Caki2 (cell line): ENCODE measurements at places on chromosomes 7 and 10. TPM values are rescaled to one million over a fixed set of nuclear protein-coding genes. Genes with fewer than 3 reads are reported as not detected.

The BMPER gene
- total RNA-seq = not detected in 2 replicates

The ARPC1A gene
- total RNA-seq = 125 and 179 TPM in 2 replicates

The GIMAP6 gene
- not detected in 2 replicates for total RNA-seq

The SPDYE11 gene
- total RNA-seq = not detected in 2 replicates

The LLCFC1 gene
- not detected in 2 replicates for total RNA-seq

The SPDYE2 gene
- not detected in 2 replicates for total RNA-seq

The SEMA3A gene
- total RNA-seq = 10.2 and 26.6 TPM in 2 replicates

The ZNF804B gene
- total RNA-seq = not detected in 2 replicates

GRCh38 chr7:23058408-23059096 lies 44.6 kb upstream of the HYCC1 start:
- no peak for DNase-seq

DNA sequence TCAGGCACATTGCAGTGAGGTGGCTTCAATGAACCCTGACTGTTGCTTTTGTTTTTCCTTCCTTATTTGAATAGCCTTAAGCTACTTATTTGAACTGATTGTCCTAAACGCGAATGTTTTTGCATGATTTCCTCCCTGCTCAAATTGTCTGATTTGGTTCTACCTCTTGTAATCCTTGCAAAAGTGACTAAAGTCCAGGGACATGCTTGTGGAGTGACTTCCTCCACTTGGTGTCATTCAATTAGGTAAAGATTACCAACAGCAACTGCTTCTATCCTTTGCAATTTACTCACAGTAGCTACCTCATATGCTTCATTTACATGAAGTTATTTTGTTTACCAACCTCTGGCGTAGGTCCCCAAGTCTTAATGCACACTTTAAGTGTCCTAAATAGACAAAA lies 295.9 kb upstream of the TMEM229A start:
- peak; percentile 4 for DNase-seq

DNA sequence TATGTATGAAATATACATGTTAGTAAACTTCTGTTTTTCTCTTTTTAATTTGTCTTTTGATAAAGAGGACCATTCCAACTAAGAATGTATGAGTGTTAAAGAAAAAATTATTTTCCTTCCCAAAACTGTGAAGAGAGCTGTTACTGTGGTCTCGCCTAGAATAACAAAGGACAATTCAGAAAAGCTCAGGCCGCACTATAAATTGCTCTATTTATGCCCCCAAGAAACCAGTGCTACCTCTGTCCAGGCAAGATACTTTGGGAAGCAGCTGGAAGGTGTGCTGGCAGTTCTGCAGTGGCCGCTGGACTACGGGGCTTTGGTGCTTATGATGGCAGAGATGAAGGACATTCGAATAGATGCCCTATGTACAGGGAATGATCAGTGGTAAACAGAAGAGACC lies 252.1 kb downstream of the DOCK4 start:
- no peak for DNase-seq

GRCh38 chr10:4546500-4546899 lies 279.5 kb upstream of the AKR1E2 start:
- DNase-seq = peak; percentile 85

DNA sequence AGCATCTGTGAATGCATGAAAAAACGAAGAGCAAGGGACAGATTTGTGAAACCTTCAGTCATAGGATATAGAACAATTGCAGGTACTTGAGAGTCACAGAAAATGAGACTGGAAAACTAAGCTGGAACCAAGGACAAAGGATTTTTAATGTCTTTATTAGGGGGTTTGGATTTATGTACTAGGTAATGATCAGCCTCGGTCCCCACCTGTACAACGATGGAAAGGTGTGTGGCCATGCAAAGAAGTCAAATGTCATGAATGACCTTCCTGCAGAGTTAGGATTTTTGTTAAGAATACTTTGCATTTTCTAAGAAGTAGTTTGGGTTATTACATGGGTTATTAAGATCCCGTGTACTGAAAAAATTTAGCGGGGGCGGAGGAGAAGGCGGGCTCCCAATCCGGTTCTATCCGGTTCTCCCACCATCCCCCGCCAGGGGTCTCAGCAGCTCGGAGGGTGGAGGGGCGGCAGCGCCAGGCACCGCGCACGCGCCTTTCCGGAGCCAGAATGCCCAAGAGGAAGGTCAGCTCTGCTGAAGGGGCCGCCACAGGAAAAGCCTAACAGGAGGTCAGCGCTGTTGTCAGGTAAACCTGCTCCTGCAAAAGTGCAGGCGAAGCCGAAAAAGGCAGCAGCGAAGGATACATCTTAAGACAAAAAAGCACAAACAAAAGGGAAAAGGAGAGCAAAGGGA lies 327.5 kb upstream of the PLXDC2 start:
- DNase-seq = no peak

- DNase-seq = no peak
Measured at GRCh38 chr10:75643405-75643804, 212.0 kb downstream of the LRMDA start.

GRCh38 chr10:130766071-130766470 lies 545.5 kb downstream of the TCERG1L start:
- no peak for DNase-seq

DNA sequence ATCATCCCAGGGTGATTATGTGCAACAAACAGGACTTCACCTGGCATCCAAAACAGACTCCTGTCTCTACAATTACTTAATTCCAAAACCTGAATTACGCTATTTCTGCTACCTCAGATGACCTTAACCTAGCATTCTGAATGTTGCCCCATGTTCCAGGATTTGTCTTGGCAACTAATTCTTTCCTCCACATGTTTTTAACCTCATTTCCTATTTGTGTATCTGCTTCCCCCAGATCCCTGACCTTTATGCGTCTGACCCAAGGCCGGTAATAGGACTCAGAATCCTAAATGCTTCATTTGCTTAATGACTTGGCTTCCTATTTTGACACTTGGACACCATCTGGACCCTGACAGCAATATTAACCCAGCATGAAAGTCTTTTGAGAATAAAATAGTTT lies 8.7 kb upstream of the ING3 start:
- no peak for DNase-seq

- no peak for DNase-seq
Measured at GRCh38 chr7:157664871-157665633, 328.2 kb downstream of the DNAJB6 start.

DNA sequence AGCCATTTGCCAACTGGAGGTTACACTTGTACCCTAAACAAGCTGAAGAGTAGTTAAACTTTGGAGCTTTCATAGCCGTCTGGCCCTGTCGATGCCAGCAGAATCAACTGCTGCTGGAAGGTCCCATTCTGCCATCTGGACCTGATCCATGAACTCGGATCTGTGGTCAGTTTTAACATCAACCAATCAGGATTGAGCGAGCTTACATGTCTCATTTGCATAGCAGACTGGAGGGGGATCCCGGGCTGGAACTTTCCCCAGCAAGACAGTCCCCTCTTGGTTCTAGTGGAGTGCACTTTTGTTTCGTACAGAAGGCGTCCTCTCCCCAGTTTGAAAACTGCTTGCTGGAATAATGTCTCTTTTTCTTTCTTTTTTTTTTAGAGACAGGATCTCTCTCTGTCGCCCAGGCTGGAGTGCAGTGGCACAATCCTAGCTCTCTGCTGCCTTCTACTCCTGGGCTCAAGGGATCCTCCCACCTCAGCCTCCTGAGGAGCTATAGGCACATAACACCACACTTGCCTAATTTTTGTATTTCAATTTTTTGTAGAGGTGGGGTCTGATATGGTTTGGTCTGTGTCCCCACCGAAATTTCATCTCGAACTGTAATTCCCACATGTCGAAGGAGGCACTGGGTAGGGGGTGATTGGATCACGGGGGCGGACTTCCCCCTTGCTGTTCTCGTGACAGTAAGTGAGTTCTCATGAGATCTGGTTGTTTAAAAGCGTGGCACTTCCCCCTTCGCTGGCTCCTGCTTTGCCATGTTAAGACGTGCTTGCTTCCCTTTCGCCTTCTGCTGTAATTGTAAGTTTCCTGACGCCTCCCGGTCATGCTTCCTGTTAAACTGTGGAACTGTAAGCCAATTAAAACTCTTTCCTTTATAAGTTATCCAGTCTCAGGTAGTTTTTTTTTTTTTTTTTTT lies 42.8 kb upstream of the SEPHS1 start:
- DNase-seq = no peak

DNA sequence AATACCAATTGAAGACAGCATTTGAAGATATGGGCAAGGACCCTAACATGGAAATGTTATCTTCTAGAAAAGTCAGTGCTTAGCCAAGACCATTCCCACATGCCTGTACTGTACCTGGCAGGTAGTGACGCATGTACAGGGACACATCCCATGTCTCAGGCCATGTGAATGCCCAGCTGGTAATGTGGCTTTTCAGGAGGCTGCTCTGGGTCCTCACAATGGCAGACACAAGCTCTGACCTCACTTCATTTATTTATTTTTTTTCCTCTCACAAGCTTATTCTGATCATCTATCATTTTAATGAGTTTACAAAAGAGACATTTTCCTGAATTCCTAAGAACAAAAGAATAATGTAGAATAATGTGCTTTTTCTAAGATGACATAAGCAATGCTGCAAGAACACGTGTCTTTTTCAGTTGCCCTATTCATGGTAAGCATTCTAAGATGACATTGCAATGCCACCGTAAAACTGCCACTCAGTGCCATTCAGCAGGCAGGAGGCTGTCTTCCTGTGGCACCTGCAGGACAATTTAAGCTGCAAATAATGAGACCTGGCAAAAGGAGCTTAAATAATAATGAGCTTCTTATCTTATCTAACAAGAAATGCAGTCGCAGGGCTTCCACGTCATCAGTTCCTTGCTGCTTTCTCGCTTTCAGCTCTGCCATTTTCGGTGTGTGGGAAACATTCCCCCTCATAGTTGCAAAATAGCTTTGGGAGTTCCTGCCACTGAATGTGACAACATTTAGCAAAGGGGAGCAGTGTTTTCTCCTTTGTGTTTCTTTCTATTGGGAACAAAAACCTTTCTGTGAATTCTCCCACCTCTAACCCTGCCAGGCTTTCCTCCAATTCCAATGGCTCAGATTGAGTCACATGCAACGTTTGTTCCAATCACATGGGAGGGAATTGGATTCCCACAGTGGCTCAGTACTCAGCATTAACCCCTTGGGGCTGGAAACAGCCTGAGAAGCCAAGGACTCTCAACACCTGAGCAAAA lies 113.0 kb downstream of the SEC23IP start:
- no peak for DNase-seq

DNA sequence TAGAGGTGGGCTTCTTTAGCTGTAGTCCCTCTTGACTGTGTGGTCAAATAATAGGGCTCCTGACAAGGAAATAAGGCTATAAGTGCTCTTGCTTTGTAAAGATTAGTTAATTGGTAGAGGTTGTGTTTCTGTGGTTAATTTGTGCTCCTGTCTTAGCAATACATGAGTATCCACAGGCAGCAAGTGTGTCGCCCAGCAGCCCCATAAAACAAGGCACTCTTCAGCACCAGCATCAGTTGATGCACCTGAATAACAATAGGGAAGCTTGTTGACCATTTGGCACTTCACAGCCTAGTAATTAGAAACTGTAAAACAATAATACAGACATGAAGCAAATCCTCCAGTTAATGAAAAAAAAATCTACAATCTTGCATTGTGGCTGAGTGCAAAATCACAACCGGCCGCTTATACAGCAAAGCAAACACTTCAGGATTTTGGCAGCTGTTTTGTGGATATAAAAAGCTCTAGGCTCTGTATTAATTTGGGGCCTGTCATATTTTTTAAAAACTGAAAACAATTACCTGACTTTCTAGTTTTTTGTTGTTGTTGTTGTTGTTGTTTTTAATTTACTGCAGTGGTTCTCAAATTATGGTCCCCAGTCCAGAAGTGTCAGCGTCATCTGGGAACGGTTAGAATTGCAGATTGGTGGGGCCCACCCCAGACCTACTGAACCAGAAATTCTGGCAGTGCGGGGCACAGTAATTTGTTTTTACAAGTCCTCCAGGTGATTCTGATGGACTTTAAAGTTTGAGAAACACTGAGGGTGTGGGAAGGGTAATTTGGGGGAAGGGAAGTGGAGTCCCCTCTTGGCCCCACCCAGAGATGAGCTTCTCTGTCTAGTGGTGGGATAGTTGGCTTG lies 56.8 kb downstream of the AUTS2 start:
- DNase-seq = no peak

DNA sequence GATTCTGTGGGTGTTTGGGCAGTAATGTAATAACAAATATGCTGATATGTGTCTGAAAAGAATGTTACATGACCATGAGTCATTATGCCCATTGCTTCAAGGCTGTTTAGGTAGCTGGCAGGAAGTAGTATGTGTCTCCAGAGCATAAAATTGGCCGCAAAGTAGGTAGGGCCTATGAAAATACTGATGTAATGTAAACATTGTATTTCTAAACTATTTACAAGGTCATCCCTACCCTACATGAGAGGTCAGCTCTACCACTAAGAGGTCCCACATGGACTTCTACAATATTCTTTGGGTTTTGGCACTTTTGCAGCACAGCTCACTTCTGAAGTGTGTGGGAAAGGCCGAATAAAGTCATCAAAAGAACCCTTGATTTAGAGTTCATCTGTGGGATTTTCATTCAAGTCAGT lies 301.9 kb downstream of the AHR start:
- peak; percentile 83 for DNase-seq

DNA sequence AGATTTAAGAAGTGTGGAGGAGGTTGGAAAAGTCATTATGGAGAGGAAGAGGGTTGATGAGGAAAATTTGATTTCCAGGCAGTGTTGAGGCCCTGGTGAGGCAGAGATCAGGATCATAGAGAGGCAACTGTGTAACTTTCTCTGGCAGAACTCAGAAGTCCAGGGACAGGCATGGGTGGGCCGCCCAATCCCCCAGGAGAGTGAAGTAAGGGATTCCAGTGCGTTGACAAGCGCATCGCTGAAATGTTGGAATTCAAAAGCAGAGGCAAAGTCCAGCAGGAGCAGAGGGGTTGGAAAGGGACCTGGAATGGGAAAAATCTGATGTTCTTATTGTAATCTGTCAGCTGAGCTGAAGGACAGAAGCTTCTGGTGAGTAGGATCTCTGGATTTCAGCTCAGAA lies 207.3 kb downstream of the FAM107B start:
- DNase-seq = no peak

- no peak for DNase-seq
Measured at GRCh38 chr7:132516042-132516840, 60.0 kb downstream of the PLXNA4 start.

DNA sequence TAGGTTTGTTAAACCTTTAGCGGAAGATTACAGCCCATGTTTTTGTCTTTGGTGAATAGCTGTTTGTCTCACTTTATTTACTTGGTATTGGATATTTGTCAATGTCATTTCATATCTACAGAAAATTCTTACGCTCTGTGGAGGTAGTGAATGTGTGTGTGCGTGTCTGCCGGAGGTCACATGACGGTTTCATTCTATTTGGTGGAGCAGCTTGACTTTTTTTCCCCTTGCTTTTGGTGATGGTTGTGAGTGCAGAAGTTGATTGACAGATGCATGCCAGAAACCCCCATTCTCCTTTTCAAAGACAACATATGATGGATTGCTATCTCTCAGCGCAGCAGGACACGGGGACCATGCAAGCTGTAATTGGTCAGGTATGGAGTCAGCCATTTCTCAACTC lies at the start of gene POU6F2:
Gene POU6F2 (plus strand): TSS at position 225 of the 400 bp plus-strand sequence. CDS start 45 bp downstream, at position 270.
- DNase-seq = no peak

- no peak for DNase-seq
Measured at GRCh38 chr7:151349507-151349853, 7.9 kb downstream of the NUB1 start.
